CD4-positive, alpha-beta T cell treated with Interleukin-4 for 1 hour (primary cell): ENCODE measurements at places on chromosomes 3 and 15.

DNA sequence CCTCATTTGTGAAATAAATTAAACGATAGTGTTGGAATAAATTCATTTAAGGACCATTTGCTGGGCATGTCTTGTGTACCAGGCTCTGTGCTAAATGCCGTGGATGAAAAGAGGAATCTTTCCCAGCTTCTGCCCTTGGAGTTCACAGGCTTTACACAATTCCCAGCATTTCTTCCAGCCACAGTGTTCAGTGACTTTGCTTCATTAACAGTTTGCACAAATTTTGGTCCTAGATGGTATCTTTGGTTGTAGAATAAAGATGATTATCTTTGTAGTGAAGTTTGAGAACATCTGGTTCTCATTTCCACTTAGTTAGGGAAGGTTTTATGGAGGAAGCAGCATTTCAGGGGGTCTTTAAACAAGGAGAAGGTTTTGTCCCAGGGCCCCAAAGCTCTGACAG, 100.1 kb downstream of the LRTM1 start:
- no peak for DNase-seq

DNA sequence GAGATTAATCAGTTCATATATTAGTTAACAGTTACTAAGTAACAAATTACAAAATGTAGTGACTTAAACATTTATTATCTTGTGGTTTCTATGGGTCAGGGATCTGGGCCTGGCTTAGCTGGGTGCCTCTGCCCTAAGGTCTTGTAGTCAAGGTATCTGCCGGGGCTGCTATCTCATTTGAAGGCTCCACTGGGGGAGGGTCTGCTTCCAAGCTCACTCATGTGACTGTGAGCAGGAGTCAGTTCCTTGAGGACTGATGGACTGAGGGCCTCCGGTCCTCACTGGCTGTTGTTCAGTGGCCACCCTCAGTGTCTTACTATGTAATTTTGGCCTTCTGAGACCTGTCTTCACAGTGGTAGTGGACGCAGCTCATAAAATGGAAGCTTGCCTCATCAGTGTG, 135.9 kb upstream of the PLXNA1 start:
- DNase-seq, result no peak

DNA sequence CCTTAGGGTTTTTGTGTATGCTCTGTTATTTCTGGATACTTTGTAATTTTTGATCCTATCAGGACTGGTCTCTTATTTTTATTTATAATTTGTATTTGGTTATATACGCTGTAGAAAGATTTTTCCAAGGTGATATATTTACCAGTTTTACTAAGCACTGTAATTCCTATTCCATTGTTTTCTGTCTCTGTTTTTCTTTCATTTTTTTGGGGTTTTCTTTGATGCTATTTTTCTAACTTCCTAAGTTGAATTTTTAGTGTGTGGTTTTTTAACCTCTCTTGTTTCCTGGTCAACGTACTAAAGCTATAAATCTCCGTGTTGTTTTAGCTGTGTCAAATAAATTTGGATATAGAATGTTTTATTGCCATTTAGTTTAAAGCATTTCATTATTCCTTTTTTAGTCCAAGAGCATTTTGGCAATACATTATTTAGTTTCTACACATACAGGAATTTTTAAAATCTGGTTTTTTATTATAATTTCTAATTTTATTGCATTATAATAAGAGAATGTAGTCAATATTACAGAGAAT, 128.1 kb upstream of the THRB start:
- no peak for DNase-seq

DNA sequence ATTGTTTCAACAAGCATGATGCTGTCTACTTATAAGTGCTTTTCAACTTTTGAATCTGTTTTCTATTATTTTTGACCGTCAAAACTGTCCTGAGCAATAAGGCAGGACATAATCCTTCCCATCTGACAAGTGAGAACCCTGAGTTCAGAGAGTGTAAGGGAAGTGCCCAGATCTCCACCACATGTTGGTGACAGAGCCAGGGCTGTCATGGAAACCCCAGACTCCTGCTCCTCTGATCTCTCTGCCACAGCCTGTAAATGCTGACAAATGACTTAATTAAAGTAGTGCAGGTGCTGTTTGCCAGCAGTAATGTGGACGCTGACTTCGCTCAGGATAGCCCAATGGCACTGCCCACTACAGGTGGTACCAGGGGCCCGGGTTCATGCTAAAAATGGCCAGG, 40.3 kb downstream of the SPSB4 start:
- DNase-seq, result no peak

DNA sequence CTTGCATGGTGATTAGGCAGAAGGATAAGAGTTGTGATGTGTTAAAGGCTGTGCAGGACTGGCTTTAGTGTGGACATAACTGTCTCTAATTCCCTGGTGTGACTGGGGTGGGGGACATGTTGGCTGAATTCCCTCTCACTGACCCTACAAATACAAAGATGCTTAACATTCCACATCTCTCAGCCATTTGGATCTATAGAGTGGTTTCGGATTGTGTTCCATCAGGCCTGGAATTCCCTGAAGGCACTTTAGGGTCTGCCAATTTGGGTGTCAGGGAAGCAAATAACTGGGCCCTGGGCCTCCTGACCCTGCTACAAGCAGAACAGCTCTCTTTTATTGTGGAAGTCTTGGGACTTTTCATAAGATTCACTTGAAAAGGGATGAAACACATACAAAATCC, 56.2 kb downstream of the ARHGEF26 start:
- no peak for DNase-seq

GRCh38 chr3:39299279-39299678, 19.4 kb upstream of the CX3CR1 start:
- no peak for DNase-seq

GRCh38 chr3:2727101-2727500, 383.1 kb downstream of the IL5RA start:
- DNase-seq, result no peak

- DNase-seq, result no peak
Observed at GRCh38 chr3:67015702-67016484, 17.8 kb downstream of the KBTBD8 start.

GRCh38 chr3:188664795-188665194, 507.0 kb upstream of the TPRG1 start:
- peak; percentile 20 for DNase-seq

DNA sequence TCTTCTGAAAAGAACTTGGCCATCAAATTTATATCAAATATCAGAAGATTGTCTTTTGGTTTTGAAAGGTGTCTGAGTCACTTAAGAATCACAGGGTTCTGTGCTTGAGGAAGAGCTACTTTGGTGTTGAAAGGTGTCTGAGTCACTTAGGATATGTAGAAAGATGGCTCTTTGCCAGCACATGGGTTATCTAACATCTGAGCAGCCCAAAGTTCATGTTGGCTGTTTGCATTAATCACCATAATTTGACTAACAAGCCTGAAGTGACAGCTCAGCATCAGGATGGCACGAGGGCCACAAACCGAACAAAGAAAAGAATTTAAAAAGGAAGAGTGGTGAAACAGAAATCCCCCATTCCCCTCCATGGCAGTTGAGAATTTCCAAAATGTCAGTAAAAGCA, 190.5 kb upstream of the CMC1 start:
- DNase-seq, result no peak
